Body of pancreas (tissue), 4 donors: ENCODE measurements at places on chromosomes 5 and 9. TPM values are rescaled to one million over a fixed set of nuclear protein-coding genes. Genes with fewer than 3 reads are reported as not detected.
A peak's percentile ranks its signal among the peaks of the same experiment; 100 is the strongest.

NAIP gene
- total RNA-seq: 27.0 TPM

SPINK6 gene
- total RNA-seq: not detected

DNA sequence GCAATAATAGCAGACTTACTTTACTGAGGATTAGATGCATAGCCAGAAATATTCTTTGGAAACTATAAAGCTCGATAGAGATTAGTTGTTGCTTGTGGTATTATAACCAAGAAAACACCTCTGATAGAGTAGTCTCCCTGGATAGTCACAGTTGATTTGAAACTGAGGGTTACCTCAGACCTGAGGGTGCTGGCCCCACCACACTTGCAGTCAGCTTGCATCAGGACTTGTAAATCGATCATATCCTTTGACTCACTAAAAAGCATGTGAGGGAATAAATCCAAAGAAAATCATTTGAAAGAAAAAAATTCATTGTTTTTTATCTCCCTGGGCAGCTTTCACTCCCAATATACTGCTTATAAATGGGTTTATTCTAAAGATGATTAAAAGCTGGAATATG, 39.4 kb downstream of the GALNT12 start:
- no peaks in the 10 kb centered on the region for H3K36me3 ChIP-seq
- no peak overlapping the region for H3K27ac ChIP-seq
- peaks cover 12% of the 10 kb centered on the region for H3K4me1 ChIP-seq
- H3K4me3 ChIP-seq: no peak overlapping the region

GRCh38 chr9:108468364-108468763, 387.4 kb downstream of the ACTL7B start:
- peak; percentile 30 for DNase-seq
- H3K27me3 ChIP-seq: no peaks in the 10 kb centered on the region

GRCh38 chr5:36576721-36577120, 29.7 kb upstream of the SLC1A3 start:
- no peak for DNase-seq
- H3K36me3 ChIP-seq: no peaks in the 10 kb centered on the region
- H3K27ac ChIP-seq: no peak overlapping the region
- H3K27me3 ChIP-seq: no peaks in the 10 kb centered on the region

GRCh38 chr5:133384120-133384855, 228.1 kb downstream of the FSTL4 start:
- DNase-seq: no peak
- H3K27ac ChIP-seq: no peak overlapping the region
- H3K4me3 ChIP-seq: no peak overlapping the region
- no peaks in the 10 kb centered on the region for H3K36me3 ChIP-seq

DNA sequence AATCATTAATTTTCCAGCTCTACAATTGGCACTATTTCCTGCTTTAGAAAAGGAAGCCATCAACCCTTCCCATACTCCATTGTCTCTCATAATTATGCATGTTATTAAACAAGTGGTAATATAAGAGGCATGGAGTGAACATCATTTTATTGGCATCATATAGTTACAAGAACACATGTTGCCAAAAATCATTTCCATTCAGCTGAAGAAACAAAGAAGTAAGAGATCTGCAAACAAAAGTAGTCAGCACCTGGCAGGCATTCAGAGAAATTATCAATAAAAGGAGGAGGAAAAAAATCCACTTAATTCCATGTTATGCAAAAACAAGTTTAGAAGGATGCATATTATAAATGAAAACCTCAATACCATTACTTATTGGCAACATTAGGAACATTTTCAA, 1208.2 kb upstream of the C9orf72 start:
- no peak overlapping the region for H3K4me3 ChIP-seq
- H3K4me1 ChIP-seq: no peaks in the 10 kb centered on the region
- no peaks in the 10 kb centered on the region for H3K36me3 ChIP-seq
- no peak overlapping the region for H3K27ac ChIP-seq

- no peak overlapping the region for H3K4me3 ChIP-seq
- no peak for DNase-seq
- no peaks in the 10 kb centered on the region for H3K36me3 ChIP-seq
- no peak overlapping the region for H3K27ac ChIP-seq
These were observed 416.3 kb downstream of the NR2F1-AS1 start for GRCh38 chr5:93164690-93165089.

- H3K36me3 ChIP-seq: no peaks in the 10 kb centered on the region
- H3K27me3 ChIP-seq: no peaks in the 10 kb centered on the region
- H3K4me3 ChIP-seq: no peak overlapping the region
- no peaks in the 10 kb centered on the region for H3K4me1 ChIP-seq
- H3K27ac ChIP-seq: no peak overlapping the region
These were observed 10.1 kb upstream of the GRIA1 start for GRCh38 chr5:153480401-153480800.

DNA sequence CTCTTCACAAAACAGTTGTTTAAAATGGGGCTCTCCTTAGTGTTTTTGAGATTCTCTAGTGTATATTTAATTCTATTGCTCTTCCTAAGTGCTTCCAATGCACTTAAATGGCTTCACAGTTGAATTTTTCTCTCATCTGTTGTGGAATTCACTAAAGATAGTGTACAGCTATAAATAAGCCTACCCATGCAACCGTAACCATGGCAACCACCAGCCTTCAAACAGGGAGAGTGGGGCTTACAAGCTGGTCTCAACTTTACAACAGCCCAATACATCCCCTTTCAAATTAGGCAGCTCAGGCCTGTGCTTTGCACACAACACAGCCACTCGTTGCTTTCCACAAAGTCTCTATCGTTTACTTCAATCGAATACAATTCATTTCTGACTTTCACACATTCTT, 144.0 kb upstream of the PLPPR1 start:
- H3K4me1 ChIP-seq: no peaks in the 10 kb centered on the region
- H3K4me3 ChIP-seq: no peak overlapping the region
- H3K27me3 ChIP-seq: no peaks in the 10 kb centered on the region
- H3K27ac ChIP-seq: no peak overlapping the region
